ENCODE measurements at places on chromosomes 6 and 20.

DNA sequence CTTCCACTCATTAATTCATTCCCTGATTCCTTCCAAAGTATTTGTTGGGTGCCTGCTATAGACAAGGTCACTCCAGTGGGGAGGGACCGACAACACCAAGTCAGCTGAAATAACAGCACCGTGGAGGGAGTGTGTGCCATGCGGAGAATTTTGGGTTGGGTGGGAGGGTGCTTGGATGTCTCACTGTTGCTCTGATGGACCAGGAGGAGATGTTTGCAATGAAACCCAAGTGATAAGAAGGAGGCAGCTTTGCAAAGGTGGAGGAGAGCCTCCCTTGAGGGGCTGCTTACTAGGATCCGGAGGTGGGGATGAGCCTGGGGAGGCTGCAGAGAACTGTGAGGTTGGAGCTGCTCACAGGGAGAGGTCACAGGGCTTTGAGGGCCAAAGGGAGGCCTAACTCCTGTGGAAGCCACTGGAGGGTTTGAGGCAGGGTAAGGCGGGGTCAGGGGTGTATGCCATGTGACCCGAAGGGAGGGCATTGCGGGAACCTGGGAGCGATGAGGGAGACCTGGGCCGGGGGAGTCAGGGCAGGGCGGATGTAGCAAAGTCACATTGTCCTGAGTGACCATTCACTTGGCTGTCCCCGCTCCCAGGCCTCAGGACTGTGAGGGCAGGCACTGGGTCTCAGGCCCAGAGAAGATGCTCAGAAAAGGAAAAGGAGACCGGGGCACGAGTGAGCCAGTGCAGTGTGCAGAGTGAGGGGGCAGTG, 124.5 kb downstream of the PHACTR3 start:
- no peak for DNase-seq

- peak; percentile 54 for DNase-seq
Measured at GRCh38 chr6:79719248-79719960, 88.3 kb downstream of the SH3BGRL2 start.

GRCh38 chr6:142645663-142646062, 299.3 kb downstream of the HIVEP2 start:
- DNase-seq = no peak

GRCh38 chr6:53887316-53887715, 92.5 kb downstream of the LRRC1 start:
- DNase-seq = no peak

- DNase-seq = no peak
Measured at GRCh38 chr6:35213298-35213791, 411 bp upstream of the SCUBE3 start.

- DNase-seq = no peak
Measured at GRCh38 chr20:40630099-40630498, 58.9 kb downstream of the MAFB start.

DNA sequence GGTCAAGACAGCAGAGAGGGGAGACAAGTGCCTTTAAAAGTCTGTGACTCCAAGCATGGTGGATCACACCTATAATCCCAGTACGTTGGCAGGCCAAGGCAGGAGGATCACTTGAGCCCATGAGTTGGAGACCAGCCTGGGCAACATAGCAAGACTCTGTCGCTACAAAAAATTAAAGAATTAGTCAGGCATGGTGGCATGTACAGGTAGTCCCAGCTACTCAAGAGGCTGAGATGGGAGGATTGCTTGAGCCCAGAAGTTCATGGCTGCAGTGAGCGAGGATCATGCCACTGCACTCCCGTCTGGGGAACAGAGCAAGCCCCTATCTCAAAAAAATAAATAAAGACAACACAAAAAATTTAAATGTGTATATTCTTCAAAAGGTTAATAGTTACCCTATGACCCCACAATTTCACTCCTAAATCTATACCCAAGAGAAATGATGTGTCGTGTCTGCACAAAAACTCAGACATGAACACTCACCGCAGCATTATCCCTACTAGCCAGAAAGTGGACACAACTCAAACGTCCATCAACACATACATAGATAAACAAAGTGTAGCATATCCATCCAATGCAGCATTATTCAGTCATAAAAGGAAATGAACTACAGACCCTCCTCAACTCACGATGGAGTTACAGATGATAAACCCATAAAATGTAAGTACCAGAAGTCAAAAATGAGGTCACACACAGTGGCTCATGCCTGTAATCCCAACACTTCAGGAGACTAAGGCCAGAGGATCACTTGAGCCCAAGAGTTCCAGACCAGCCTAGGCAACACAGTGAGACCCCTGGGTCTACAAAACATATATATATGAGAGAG, 23.9 kb downstream of the ZMYND8 start:
- no peak for DNase-seq

DNA sequence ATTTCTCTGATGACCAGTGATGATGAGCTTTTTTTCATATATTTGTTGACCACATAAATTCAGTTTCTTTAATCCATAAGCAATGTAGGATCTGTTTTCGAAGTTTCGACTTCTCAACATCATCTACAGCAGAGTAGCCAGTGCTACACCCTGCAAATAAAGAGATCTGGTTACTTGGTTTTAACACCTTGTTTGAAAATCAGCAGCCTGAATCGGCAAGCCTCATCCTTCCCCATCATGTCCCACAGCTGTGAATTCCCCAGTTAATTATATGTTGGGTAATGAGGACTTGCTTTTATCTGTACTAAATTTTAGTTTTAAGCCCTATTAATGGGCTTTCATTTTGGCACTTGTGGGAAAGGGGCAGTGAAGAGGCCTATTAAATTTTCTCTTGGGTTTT, 80.6 kb downstream of the BMP2 start:
- no peak for DNase-seq

DNA sequence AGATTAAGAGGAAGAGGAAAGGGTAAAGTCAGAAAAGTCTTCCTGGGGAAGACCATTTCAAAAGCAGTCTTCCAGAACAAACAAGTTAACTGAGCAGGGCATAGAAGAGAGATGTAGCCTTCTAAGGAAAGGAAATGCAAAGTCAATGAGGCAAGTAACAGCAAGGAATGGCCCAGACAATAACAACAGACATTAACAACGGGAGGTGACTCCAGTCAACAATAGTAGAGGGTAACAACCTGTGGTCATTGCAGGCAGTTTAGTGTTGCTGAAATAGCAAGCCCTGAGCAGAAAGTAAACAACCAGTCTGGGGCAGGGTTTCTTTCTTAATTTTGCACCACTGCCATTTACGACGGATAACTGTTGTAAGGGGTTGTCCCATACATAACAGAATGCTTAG, 2.1 kb downstream of the MDN1 start:
- no peak for DNase-seq

DNA sequence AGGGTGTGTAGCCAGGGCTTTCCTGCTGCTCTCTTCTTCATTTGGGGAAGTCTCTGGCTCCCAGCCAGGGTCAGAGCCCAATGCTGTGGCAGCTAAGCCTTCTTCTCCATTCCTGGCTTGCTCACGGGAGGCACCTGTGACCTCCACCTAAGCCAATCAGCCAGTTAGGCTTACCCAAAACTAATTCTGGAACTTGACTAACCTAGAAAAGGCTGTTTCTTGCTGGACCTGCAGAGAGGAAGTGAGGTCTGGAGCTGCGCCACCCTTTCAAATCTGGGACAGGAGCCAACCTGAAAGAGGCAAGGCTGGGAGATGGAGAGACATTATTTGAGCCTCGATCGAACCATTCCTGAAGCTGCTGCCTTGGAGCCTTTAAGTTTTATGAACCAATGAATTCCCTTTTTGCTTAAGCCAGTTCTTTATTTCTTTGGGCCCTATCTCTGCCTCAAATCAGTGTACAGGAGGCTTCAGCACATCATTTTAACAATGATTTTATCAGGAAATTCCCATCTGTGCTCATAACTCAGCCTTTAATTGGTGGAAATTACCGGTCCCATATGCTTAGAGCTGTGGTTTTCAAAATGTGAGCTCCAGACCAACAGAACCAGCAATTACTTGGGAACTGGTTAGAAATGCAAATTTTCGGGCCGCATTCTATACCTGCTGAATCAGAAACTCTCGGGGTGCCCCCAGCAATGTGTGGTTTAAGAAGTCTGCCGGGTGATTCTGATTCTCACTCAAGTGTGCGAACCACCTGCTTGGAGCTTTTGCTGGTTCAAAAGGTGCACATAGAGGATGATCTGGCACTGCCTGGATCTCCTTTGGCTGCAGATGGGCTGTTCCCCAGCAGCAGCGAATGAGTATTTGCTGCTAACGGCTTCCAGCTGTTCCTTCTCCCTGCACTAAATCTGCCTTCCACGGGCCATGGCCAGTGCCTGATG, 97.4 kb upstream of the RNF24 start:
- peak; percentile 60 for DNase-seq

GRCh38 chr20:45095805-45096238, 5.1 kb downstream of the KCNS1 start:
- peak; percentile 60 for DNase-seq

DNA sequence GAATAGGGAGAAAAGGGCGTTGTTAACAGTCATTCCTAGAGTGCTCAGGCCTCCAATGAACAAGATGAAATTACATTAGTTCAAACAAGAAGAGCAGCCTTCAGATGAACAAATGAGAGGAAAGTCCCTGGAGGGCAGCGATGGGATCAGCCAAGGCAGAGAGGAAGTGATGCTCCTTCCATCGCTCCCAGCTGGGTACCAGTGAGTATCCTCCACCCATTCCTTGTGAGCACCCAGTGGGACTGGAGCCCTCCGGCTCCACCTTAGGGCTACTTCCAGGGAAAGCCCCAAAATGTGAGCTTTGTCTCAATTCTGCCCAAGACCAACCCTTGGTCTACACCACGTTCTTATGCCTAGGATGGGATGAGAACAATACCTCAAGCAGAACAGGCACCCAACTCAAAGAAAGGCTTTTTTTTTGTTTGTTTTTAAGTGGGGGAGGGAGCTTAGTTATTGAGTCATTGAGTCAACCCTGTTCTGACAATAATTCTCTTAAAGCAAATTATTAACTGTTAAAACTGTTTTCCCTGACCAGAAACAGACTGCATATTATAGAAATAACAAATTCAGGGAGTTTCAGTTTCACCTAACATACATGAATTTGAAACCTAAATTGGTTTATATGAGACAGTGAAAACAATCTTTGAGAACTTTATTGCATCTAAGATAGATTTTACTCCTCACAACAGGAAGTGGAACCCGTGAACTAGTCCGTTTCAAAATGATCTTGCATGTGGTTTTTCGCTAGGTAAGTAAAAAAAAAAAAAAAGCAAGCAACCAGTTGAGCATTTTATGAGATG, 106.9 kb downstream of the IPCEF1 start:
- no peak for DNase-seq

DNA sequence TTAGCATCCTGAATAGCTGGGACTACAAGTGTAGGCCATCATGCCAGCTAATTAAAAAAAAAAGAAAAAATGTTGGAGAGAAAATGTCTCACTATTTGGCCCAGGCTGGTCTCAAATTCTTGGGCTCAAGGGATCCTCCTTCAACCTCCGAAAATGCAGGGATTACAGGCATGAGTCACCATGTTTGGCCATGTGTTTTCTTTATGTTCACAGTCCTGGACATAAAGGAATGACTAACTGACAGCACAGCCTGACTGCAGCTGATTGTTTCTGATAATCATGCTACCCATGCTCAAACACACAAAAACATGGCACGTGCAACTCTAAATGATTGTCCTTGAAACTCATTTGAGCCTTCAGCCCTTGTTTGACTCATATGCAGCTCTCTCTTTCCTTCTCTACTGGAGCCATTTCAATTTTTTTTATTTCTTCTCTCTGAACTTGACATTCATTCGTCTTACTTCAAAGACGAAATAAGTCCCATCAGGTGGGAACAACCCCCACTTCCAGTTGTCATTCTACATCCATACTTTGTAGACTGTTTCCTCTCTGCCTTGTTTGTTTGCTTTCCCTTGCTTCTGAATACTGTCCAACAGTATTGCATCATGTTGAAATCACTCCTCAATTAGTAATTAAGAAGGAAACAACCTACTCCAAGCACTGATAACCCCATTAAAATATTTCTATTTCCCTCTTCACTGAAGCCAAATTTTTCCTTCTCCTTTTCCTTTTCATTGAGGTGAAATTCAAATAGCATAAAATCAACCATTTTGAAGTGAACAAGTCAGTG, 413.0 kb downstream of the BMP2 start:
- peak; percentile 73 for DNase-seq

DNA sequence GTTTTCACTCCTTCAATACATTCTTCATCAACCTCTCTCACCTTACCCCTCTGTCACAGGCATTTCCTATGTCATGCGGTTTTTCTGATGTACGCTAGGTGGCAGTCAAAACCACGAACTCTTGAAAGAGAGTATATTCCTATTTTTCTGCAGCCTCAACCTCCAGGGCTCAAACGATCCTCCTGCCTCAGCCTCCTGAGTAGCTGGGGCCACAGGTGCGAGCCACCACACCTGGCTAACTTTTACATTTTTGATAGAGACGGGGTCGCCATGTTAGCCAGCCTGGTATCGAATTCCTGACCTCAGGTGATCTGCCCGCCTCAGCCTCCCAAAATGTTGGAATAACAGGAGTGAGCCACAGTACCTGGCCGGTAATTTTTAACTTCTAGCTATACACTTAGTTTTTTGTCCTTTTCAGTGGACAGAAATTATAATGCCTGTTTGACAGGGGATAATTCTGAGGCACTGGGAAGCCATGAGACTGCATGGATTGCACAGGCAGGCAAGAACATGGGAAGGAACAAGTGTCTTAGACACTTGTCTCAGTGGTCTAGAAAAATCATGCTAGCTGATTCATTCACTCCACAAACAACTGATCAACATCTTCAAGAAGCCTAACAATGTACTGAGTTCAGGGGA, 22.5 kb upstream of the HFE start:
- DNase-seq = peak; percentile 53

- no peak for DNase-seq
Measured at GRCh38 chr20:50369225-50370035, 140.8 kb upstream of the PTPN1 start.

DNA sequence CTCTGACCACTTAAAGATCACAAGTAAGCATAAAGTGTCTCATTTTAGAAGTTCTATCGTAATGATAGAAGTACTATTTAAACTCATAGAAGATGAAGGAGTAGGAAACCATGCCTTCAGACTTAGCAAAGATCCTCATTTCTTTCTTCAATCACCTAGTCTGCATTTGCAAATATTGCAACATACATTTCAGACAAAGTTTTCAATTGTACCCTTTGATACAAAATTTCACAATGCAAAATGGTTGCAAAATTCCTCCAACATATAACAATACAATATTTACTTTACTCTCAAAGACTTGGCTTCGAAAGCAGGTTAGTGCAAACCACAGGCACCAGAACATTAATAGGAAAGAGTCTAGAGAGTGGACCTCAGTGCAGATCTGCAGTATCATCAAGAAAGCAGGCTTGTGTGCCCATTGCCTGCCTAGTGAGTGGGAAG, 16.1 kb upstream of the ROS1 start:
- peak; percentile 72 for DNase-seq

GRCh38 chr6:35014786-35015185, 125.7 kb downstream of the ANKS1A start:
- DNase-seq = peak; percentile 88

- no peak for DNase-seq
Measured at GRCh38 chr20:36472637-36473090, 68.7 kb upstream of the MYL9 start.

Measured in fibroblast of skin of right quadriceps (primary cell).